Iris pigment epithelial cell (primary cell): ENCODE measurements at places on chromosomes 4 and X.

GRCh38 chrX:15441464-15441863 is 51.7 kb downstream of the PIR start:
- no peak for DNase-seq

DNA sequence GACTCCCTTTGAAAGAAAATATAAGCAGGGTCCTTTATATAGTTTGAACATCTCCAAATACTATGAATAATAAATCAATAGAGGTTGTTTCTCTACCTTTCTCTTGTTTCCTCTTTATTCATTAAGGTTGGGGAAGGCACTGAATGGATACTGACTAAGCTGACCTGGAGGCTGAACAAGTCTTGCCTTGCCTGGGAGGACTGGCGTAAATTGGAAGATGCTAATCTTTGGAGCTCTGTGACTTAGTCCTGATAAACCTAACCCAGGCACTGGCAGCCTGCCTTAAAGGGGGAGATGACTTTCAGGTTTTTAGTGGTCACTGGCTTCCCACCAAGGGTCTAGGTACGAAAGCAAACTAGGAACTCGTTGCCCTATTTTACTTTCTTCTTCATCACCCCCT is 10.5 kb downstream of the CCDC160 start:
- DNase-seq, result no peak

DNA sequence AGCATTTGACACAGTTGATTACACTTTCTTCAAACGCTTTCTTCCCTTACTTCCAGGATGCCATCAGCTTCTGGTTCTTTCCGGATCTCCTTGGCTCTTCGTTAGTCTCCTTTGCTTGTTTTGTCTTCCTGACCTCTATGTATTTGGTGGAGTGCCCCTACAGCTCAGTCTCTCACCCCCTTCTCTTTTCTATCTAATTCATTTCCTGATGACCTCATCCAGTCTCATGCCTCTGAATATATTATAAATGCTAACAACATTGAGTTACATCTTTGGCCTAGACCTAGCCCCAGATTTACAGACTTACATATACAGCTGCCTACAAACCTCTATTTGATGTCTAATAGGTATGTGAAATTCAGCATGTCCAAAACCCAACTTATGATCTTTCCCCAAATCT is 16.5 kb upstream of the LEF1 start:
- no peak for DNase-seq

GRCh38 chr4:148056879-148057278 is 325.0 kb downstream of the ARHGAP10 start:
- peak; percentile 86 for DNase-seq

DNA sequence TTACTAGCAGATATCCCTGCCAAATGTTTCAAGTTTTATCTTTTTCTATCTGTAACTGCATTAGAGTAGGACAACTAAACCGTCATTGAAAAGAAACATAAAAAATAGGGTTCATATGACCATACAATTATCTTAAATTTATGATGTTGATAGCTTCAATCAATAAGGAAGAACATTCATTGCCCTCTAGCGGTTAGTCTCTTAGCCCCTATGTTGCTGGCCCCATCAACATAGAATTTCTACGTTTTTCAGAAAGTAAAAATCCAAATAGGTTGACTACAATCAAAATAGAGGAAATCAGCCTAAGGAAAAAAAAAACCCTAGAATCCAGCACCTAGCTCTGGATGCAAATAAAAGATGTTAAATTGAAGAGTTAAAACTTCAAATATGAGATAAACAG is 225.1 kb upstream of the ITM2A start:
- no peak for DNase-seq

DNA sequence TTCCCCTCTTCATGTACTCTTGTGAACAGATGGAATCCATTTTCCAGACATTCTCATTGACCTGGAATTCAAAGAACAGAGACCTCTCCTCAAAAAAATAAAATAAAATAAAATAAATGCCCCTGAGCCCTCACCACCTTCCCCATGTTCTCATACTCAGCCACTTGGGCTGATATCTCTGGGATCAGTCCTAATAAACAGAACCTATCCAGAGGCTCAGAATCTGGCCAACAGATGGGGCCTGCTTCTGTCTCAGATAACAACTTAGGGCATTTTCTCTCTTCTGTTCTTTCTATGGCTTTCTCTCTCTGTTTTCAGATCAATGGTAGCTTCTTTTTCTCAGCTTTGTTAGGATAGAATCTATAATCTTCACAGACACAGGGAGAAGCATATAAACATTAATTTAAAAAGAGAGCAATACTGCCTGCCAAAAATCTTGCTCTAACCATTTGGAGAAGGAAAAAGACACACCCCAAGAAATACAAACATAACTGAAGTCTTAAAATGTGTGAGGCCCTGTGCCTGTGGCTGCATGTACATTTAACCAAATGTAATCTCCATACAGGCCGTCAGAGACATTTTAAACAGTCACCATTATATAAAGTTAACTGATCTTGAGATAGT is 907.1 kb downstream of the FAT4 start:
- DNase-seq, result no peak

- DNase-seq, result no peak
These were observed 57.5 kb upstream of the BMPR1B start for GRCh38 chr4:94700298-94700697.

GRCh38 chr4:186326391-186326790 is 60.4 kb downstream of the F11 start:
- DNase-seq, result no peak

DNA sequence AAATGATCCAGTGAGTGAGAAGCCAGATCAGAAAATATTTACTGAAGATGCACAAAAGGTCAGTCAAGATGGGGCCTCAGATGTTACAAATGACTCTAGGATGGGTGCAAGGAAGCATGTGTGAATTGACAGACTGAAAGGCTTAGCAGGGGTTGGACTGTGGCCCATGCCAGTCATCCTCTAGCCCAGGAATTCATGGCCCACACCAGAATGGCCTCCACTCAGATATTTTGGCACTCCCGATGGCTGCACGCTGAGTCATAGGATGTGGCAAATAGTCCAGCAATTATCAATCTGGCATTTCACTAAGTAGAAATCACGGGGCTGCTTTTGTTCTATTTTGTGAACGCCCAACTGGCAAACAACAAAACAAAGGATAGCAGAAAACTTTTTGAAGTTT is 406.5 kb downstream of the IQCM start:
- peak; percentile 53 for DNase-seq

- no peak for DNase-seq
These were observed 46.5 kb upstream of the ZIC3 start for GRCh38 chrX:137519459-137519858.

- DNase-seq, result no peak
These were observed 61.5 kb downstream of the EDNRA start for GRCh38 chr4:147542229-147542990.

DNA sequence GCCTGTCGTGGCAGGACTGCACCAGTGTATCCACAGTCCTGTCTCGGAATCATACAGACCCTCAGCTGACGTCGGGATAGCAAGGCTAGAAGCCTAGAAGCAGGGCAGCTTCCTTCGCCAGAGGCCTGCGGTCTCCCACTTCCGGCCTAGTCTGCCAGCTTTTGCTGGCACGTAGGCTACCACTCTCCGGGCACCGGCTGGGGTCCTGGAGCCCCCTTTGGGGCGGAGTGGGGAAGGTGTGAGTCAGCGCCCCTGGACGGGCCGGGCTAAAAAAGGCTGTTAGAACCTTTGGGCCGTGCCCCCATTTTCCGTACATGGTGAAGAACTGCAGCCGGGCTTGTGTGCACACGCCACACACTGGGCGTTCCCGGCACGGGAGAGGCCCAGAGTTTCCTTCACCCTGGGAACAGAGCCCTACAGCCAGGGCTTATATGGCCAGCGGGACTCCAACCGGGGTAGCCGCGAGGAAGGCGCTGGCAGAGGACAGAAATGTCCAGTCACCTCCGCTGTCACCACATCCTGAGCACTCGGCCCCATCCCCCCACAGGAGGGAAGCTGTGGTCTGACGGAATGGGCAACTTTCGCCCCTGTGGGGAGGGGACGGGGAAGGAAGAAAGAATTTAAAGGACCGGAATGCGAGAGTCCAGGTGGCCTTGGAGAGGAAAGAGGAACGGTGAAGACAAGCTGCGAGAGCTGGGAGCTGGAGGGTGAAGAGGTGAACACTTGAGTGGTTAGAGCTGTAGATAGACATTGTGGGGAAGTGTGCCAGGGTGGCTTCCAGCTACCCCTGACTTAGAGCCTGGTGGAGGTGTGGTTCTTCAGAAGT is 4.6 kb downstream of the MAGIX start:
- peak; percentile 64 for DNase-seq

- no peak for DNase-seq
These were observed 98.1 kb upstream of the PJA1 start for GRCh38 chrX:69263251-69263820.

DNA sequence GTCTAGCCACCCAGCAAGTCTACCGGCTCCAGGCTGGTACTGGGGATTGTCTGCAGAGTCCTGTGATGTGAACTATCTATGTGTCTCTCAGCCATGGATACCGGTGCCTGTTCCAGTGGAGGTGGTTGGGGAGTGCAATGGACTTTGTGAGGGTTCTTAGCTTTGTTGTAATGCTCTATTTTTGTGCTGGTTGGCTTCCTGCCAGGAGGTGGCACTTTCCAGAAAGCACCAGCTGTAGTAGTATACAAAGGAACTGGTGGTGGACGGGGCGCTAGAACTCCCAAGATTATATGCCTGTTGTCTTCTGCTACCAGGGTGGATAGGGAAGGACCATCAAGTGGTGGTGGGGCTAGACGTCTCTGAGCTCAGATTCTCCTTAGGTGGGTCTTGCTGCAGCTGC is 306.4 kb upstream of the POF1B start:
- DNase-seq, result no peak

DNA sequence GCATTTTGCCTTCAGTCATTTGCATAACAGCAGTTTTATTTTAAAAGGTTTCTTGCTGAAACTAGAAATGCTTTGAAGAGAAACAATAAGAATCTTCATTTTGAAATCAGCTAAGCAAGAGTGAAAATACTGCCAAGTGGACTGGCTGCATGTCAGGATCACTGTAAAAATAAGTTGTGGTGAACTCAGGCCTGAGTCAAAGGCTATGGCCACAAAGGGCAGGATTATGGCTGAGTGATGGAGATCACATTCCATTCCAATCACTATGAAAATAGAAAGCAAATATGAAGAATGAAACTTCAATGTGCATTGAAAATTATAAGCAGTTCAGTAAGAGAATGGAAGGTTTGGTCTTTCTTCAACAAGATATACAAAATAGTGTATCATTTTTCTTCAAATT is 224.5 kb downstream of the PCDH18 start:
- DNase-seq, result peak; percentile 93

DNA sequence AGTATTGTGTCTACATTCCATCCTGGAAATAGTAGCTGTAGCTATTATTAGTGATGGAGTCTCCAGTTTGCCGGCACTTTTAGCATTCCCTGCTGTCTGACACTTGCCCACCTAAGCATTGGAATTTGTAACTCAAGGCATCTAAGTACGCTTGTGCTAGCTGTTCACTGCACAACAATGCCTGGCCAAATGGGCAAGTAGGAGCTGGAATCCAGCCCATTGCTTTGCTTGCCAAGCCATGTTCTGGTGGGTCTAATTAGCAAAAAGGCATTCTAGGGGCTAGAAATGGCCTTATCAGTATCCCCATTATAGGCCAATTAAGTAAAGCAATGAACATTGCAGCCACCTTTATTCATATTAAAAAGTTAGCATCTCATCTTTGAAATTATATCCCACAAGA is 7.8 kb upstream of the CXXC4 start:
- no peak for DNase-seq

DNA sequence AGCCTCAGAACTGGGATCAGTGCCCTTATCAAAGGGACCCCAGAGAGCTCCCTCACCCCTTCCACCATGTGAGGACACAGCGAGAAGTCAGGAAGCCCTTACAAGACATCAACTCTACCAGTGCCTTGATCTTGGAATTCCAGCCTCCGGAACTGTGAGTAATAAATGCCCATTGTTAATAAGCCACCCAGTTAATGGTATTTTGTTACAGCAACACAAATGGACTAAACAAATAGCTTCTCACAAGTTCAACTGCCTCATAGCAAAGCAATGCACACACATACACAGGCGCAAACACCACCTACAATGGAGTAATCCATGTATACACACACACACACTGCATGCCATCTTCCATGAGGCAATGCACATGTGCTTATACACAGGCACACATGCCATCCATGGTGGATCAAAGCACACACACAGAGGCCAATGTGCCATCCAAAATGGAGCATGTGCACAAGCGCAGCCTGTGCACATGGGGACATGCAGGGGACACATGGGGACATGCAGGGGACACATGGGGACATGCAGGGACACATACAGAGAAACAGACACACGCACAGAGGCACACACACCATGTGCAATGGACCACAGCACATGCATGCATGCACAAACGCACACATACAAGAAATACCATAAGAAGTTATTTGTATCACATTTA is 137.6 kb upstream of the TBL1X start:
- DNase-seq, result no peak

- no peak for DNase-seq
These were observed 107.1 kb upstream of the ATP6AP2 start for GRCh38 chrX:40473460-40474204.

GRCh38 chrX:38717871-38718270 is 83.4 kb upstream of the MID1IP1 start:
- peak; percentile 35 for DNase-seq

DNA sequence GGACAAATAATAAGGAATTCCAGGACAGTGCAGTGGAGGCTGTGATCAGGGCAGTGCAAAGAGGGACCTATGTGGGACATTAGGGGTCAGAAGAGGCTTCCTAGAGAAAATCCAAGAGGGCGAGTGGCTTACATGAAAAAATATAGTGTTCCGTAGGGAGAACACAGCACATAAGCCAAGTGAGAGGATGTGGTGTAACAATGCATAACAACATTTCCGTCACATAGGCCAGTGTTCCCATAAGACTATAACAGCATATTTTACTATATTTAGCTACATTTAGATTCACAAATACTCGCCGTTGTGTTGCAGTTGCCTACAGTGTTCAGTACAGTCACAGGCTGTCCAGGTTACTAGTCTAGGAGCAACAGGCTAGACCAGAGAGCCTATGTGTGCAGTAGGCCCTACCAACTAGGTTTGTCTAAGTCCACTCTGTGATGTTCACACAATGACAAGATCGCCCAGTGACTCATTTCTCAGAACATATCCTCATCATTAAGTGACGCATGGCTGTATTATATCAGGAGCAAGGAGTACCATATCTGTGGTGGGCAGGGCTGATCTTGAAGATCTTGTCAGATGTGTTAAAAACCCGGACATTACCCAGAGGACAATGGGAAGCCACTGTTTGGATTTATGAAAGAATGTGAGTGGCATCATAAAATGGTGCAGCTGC is 74.0 kb upstream of the TBL1X start:
- DNase-seq, result no peak

GRCh38 chr4:2354760-2355159 is 63.7 kb downstream of the ZFYVE28 start:
- DNase-seq, result no peak

- peak; percentile 4 for DNase-seq
These were observed 457.1 kb downstream of the MID1IP1 start for GRCh38 chrX:39258331-39258730.

GRCh38 chr4:96703265-96703664 is 863.4 kb downstream of the PDHA2 start:
- DNase-seq, result no peak
